ENCODE measurements at places on chromosomes 4 and X.

GRCh38 chr4:92170340-92170739 is 133.4 kb upstream of the GRID2 start:
- DNase-seq = no peak

DNA sequence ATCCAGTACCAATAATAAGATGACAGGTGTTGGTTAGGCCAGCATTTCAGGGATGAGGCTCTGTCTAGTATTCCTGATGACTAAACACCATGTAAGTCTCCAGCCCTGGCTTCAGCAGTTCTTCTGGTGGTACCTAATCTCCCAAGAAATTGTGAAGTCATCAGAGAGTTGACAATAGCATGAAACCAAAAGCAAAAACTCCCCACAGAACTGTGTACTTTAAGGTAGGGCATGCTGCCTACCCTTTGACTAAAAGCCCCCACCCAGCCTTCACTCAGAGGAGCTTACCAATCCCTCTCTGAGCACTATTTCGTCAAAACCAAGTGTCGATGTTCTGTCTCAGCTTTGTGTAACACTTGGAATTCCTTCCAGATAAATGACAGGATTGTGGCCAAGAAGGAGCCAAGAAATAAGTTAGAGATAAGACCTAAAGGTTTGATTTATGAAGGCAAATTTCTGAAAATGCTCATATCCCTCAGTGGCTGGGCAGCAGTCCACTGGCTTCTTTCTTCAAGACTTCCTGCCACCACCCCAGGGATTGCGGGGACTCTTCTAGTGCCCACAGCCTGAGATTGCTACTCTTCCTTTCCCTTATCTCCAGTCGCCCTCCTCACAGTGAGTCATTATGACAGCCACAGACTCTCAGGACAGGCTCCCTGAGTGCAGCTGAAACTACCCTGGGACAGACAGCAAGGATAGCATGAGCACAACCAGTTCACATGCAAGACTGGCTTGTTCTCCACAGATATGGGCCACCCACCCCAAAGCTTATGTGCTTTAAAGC is 67.3 kb upstream of the LHFPL1 start:
- no peak for DNase-seq

- DNase-seq = no peak
Observed at GRCh38 chrX:119292445-119292844, 56.4 kb downstream of the PGRMC1 start.

- DNase-seq = no peak
Observed at GRCh38 chr4:82578935-82579334, 17.1 kb upstream of the TMEM150C start.

DNA sequence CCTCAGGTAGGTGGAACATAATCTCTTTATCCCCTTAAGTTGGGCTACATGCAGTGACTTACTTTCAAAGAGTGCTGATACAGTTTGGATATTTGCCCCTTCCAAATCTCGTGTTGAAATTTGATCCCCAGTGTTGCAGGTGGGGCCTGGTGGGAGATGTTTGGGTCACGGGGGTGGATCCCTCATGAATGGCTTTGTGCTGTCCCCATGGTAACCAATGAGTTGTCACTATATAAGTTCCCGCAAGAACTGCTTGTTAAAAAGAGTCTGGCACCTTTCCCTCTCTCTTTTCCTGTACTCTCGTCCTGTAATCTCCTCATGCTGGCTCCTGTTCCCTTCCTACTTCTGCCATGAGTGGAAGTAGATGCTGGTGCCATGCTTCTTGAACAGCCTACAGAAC is 71.3 kb downstream of the GLRA3 start:
- no peak for DNase-seq

DNA sequence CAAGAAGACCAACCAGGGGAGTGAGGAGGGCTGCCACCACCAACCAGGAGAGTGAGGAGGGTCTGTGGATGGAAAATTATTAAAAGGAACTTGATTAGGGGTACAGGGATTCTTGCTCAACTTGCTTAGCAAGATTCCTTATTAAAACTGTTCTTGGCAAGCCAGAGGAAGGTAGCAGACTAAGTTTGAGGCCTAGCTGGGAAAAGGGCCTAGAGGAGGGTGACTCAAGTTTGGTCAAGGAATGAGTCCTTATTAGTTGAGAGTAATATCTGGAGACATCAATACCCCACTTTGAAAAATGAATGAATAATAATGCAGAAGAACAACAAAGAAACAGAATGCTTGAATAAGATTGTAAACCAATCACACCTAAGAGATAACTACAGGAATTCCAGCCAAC is 612.4 kb upstream of the ZFP42 start:
- DNase-seq = no peak

DNA sequence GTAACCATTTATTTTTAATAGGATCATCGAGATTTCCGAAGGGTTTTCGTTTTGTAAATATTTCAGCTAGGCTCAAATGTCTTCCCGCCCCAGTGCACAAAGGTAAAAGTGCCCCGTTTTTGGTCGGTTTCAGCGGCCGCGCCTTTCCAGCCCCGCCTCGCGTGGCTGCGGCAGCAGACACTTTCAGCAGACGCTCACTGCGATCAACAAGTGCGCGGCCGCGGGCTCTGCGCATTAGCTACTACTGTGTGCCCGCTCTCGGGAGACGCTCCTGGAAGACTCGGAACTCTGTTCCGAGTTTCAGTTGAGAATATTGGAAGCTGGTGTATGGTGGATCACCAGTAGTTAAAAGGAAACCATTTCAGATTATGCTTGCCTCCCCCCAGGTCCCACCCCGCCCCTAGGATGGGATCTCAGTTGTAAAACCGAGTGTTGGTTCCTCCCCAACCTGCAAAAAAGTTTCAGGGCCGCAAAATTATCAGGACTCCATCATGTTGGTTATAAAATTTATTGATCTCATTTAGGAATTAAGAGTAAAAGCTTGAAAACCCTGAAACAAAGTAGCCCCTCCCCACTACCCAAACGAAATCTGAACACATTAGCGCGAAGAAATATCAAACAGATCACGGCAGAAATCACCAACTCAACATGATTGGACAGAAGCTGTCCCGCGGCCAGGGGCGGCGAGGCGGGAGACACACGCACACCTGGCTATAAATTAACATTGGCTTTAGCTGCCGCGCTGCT is 2.2 kb downstream of the SOX3 start:
- DNase-seq = no peak

GRCh38 chr4:55730280-55730931 is 89.2 kb upstream of the EXOC1L start:
- no peak for DNase-seq
